Right atrium auricular region (tissue), 2 donors: ENCODE measurements at places on chromosomes 2 and 18. TPM values are rescaled to one million over a fixed set of nuclear protein-coding genes. Genes with fewer than 3 reads are reported as not detected.

GRCh38 chr2:47058003-47058931, 96.8 kb downstream of the STPG4 start:
- H3K36me3 ChIP-seq, result peaks cover 5% of the 10 kb centered on the region
- no peaks in the 10 kb centered on the region for H3K4me1 ChIP-seq
- peak overlapping the region; percentile 77 for H3K27ac ChIP-seq
- no peak overlapping the region for H3K4me3 ChIP-seq
- H3K27me3 ChIP-seq, result no peaks in the 10 kb centered on the region
- peak; percentile 85 for DNase-seq

The PTH2R gene
- not detected for total RNA-seq

GRCh38 chr2:207337234-207338219, 171.8 kb upstream of the KLF7 start:
- no peaks in the 10 kb centered on the region for H3K27me3 ChIP-seq
- peaks cover 41% of the 10 kb centered on the region for H3K4me1 ChIP-seq
- no peaks in the 10 kb centered on the region for H3K36me3 ChIP-seq
- no peak overlapping the region for H3K4me3 ChIP-seq
- peak overlapping the region; percentile 73 for H3K27ac ChIP-seq
- DNase-seq, result no peak

GRCh38 chr2:168215813-168216212, 31.6 kb downstream of the STK39 start:
- no peak for DNase-seq
- H3K36me3 ChIP-seq, result no peaks in the 10 kb centered on the region
- no peak overlapping the region for H3K4me3 ChIP-seq
- no peak overlapping the region for H3K27ac ChIP-seq
- no peaks in the 10 kb centered on the region for H3K27me3 ChIP-seq
- no peaks in the 10 kb centered on the region for H3K4me1 ChIP-seq

DNA sequence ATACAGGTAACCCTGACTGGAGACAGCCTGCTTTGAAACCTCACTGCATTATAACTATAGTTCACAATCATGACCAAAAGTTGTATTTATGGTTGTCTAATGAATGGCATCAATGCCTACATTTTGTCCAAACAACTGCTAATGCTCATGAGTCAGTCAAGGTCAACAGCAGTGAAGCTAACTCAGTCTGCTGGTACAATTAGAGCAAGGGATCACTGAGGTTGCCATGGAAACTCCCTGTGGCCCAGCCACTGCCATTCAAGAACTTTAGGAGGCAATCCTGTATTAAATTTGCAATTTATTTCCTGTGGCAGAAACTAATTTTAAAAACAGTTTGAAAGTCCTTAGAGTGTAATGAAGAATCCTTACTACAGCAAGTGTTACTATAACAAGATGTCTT, 185.1 kb upstream of the SMAD7 start:
- no peaks in the 10 kb centered on the region for H3K27me3 ChIP-seq
- DNase-seq, result no peak
- no peak overlapping the region for H3K4me3 ChIP-seq
- H3K36me3 ChIP-seq, result no peaks in the 10 kb centered on the region
- H3K4me1 ChIP-seq, result no peaks in the 10 kb centered on the region

The NRBP1 gene
- total RNA-seq, result 50.4 TPM

- H3K4me1 ChIP-seq, result no peaks in the 10 kb centered on the region
- H3K27ac ChIP-seq, result no peak overlapping the region
- no peaks in the 10 kb centered on the region for H3K36me3 ChIP-seq
- H3K27me3 ChIP-seq, result no peaks in the 10 kb centered on the region
Observed at GRCh38 chr2:226495466-226496272, 304.0 kb downstream of the IRS1 start.

DNA sequence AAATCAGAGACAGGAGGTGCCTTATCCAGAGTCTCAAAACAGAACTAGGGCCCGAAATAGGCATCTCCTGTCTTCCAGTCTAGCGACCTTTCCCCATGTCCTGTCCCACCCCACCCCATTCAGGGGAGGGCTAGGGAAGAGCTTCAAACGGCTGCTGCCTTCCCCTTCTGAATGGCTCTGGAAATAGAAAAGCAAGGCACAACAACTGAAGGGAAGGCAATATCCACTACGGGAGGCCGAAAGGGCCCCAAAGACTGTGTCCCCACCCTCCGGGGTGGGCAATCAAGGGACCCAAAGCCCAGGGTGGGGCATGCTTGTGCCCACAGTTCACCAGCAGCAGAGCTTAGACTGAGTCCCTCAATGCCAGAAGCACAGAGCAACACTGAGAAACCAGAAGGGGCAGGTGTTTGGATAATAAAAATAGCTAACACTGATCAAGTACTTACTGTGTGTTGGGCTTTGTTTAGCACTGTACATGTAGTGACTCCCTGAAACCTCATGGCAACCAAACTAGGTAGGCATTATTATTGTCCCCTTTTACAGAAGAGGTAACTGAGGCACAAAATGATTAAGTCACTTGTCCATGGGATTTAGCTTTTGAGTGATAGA, 38.5 kb downstream of the CYRIA start:
- DNase-seq, result no peak
- peaks cover 35% of the 10 kb centered on the region for H3K4me1 ChIP-seq
- H3K27ac ChIP-seq, result peak overlapping the region; percentile 38
- no peaks in the 10 kb centered on the region for H3K27me3 ChIP-seq

- no peaks in the 10 kb centered on the region for H3K27me3 ChIP-seq
- H3K27ac ChIP-seq, result peak overlapping the region; percentile 79
- no peaks in the 10 kb centered on the region for H3K36me3 ChIP-seq
Observed at GRCh38 chr2:100902817-100903405, 83.0 kb downstream of the NPAS2 start.

- H3K4me1 ChIP-seq, result no peaks in the 10 kb centered on the region
- no peak for DNase-seq
- no peaks in the 10 kb centered on the region for H3K36me3 ChIP-seq
- no peaks in the 10 kb centered on the region for H3K27me3 ChIP-seq
- H3K27ac ChIP-seq, result no peak overlapping the region
Observed at GRCh38 chr2:153890576-153890975, 18.9 kb downstream of the GALNT13 start.

The TBR1 gene
- not detected for total RNA-seq

GRCh38 chr18:13216711-13217465, 1.7 kb upstream of the LDLRAD4 start:
- peak overlapping the region; percentile 94 for H3K27ac ChIP-seq
- no peaks in the 10 kb centered on the region for H3K27me3 ChIP-seq
- H3K36me3 ChIP-seq, result no peaks in the 10 kb centered on the region
- H3K4me3 ChIP-seq, result peak overlapping the region; percentile 70
- no peak for DNase-seq

- DNase-seq, result no peak
- H3K4me1 ChIP-seq, result no peaks in the 10 kb centered on the region
- no peak overlapping the region for H3K27ac ChIP-seq
- no peak overlapping the region for H3K4me3 ChIP-seq
- no peaks in the 10 kb centered on the region for H3K27me3 ChIP-seq
Observed at GRCh38 chr18:25817546-25818237, 272.7 kb downstream of the SS18 start.
